Neural crest cell (in vitro differentiated cells): ENCODE measurements at places on chromosomes 12 and 14. TPM values are rescaled to one million over a fixed set of nuclear protein-coding genes. Genes with fewer than 3 reads are reported as not detected.

The TUNAR gene
- 4.4 and 4.7 TPM in 2 replicates for total RNA-seq

DNA sequence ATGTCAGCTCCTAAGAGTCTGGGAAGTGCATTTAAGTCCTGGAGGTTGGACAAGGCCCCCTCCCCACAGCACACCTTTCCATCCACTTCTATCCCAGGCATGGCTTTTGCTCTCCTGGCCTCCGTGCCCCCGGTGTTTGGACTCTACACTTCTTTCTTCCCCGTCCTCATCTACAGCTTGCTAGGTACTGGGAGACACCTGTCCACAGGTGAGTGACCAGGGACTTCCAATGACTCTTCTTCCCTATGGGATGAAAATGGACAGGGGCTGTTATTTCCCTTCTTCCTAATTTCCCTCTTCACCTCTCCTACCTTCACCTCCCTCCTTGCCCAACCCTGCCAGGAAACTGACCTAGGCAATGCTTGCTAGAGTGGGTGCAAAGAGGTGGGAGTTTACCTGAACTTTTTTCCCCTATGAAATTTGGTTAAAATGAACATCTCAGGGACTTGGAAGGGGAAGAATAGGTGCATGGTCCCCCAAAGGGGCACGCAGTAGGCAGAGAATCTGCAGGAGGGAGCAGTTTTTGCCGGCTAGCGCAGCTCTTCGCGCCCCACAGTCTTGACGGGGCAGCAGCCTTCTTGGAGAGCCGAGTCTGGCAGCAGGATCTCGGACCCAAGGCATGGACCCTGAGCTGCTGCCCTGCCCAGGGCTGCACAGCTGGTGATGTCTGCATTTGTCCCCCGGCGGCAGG is 9.2 kb downstream of the ARHGEF25 start:
- no peak for DNase-seq

- DNase-seq, result peak; percentile 55
Measured at GRCh38 chr12:109944561-109945359, 44.7 kb downstream of the TCHP start.

GRCh38 chr12:19507823-19508222 is 68.5 kb downstream of the AEBP2 start:
- DNase-seq, result no peak

The RTL1 gene
- total RNA-seq, result 0.09 and 0.18 TPM in 2 replicates

The ETFBKMT gene
- 1.3 and 2.2 TPM in 2 replicates for total RNA-seq

The POTEG gene
- not detected in 2 replicates for total RNA-seq

DNA sequence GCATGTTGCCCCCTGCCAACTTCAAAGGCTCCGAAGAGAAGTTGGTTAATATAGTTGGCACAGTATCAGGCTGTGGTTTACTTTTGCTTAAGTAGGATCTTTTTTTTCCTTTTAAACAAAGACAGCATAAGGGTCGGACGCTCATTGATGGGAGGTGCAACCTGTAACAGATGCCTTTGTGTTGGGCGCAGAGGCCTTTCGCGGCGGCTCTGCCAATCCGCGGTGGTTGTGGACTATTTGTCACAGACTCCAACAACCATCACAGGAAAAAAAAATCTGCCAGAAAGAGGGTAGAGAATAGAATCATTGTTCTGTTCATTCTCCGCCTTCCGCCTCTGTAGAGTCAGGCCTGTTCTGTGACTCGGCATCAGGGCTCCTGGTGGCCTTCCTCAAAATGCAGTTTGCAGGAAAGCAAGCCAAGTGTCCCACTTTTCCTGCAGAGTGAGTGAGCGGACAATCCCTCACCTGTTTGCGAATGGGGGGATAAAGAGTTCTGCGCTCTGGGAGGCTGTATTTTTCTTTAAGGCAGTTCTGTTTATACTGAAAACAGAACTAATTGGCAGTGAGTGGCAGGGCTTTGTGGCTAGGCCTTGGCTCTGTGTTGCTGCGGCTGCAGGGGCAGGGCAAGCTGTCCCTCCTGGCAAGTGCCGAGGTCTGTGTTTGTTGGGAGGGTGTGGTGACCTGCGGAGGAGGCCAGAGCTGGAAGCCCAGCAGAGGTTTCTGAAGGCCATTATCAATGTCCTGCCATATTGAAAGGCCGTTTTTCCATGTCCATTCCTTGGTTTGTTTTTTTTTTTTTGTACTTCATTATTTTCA is 83.0 kb upstream of the PIWIL1 start:
- peak; percentile 5 for DNase-seq

DNA sequence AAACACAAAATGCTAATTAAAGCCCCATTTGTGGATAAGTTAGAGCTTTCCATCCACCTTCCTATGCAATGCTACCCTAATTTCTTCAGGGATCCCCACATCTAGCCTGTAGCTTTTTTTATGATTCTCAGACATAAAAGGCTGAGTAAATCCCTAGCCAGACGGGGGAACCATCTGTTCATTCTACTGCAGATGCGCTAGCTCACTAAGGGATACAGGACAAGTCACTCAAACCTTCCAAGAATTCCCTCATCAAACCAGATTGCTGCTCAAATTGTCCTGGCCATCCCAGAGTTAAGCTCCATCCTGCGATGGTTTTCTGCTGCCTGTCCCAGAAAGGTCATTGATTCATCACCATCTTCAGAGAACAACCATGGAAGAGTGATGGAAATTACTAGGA is 56.7 kb downstream of the MYRFL start:
- no peak for DNase-seq

The ZFC3H1 gene
- total RNA-seq, result 40.5 and 42.3 TPM in 2 replicates

DNA sequence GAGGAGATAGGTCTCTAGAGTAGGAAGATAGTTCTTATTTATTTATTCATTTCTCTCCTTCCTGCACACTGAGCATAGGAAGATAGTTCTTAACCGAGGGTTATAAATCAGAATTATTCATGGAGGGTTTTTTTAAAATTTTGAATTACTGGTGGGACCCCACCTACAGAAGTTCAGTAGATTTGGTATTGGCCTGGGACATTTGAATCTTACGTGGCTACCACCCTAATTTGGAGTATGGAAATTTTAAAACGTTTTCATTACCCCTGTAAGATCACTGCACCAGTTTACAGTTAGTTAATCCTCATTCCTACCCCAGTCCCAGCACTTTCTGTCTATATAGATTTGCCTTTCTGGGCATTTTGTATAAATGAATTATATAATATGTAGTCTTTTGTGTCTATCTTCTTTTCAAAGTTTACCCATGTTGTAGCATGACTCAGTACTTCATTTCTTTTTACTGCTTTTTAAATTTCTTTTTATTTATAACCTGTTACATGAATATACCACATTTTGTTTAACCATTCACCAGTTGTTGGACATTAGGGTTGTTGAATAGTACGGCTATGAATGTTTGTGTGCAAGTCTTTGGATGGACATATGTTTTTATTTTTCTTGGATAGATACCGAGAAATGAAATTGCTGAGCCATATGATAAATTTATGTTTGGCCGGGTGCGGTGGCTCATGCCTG is 44.9 kb downstream of the YLPM1 start:
- DNase-seq, result no peak

The ZCCHC8 gene
- total RNA-seq, result 32.4 and 34.0 TPM in 2 replicates

GRCh38 chr14:53167602-53168328 is 14.6 kb upstream of the DDHD1 start:
- DNase-seq, result no peak

DNA sequence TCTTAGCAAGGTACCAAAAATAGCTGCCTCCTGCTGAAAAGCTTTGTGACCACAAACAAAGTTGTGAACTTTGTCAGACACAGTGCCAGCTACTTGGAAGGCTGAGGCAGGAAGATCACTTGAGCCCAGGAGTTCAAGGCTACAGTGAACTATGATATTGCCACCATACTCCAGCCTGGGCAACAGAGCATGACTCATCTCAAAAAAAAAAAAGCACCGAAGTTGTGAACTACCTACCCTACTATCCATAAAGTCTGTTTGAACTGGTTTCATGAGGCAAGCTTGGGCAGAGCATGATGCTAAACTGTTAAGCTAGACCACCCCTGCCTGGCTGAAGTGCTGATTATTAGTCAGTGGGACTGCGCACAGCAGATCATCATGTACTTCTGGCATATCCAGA is 75.5 kb downstream of the RAD52 start:
- no peak for DNase-seq

The RNASE8 gene
- not detected in 2 replicates for total RNA-seq

DNA sequence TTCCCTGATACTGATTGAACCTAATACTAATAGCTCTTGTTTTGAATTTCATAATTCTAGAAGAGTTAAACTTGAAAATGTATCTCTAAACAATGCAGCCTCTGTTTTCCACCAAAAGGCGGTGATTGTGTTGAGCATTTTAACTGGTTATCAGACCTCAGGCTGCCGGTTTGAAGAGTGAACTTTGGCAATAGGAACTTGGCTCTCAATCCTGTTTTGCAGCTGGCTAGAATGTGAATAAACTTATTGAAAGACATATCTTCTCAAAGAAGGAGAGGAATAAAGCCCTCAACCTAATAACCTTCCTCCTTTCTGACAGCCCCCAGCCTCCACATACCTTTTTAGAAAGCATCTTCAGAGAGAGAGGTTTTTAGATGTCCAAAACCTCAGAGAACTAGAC is 105.4 kb downstream of the SRGAP1 start:
- DNase-seq, result no peak

- no peak for DNase-seq
Measured at GRCh38 chr12:77609016-77609415, 221.7 kb upstream of the NAV3 start.

DNA sequence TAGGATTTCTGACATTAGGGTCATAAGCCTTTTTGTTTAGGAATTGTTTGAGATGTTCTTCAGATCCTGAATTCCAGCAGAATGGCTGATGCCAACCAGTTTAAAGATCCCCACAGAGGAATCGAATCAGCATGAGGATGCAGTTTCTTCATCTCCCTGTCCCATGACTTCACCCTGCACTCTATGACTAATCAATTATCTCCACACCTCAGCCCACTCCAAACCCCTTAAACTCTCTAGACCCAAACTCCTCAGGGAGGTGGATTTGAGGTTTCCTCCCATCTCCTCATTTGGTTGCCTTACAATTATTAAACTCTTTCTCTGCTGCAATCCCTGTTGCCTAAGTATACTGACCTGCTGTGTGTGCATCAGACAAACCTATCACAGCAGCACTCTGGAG is 86.5 kb upstream of the CRY1 start:
- no peak for DNase-seq

- no peak for DNase-seq
Measured at GRCh38 chr12:34126239-34126641, 103.9 kb downstream of the ALG10 start.

The AMN1 gene
- 8.2 and 8.3 TPM in 2 replicates for total RNA-seq

The WSCD2 gene
- 0.73 and 1.4 TPM in 2 replicates for total RNA-seq

- peak; percentile 75 for DNase-seq
Measured at GRCh38 chr12:105235732-105236476, at the start of gene APPL2. TSS of gene APPL2 (minus strand) at chr12:105236174. CDS start at chr12:105236012, 162 bp downstream.

- DNase-seq, result no peak
Measured at GRCh38 chr12:125544960-125545359, 479.7 kb downstream of the AACS start.

The TEAD4 gene
- 28.6 and 30.9 TPM in 2 replicates for total RNA-seq

The OR4Q2 gene
- not detected in 2 replicates for total RNA-seq

DNA sequence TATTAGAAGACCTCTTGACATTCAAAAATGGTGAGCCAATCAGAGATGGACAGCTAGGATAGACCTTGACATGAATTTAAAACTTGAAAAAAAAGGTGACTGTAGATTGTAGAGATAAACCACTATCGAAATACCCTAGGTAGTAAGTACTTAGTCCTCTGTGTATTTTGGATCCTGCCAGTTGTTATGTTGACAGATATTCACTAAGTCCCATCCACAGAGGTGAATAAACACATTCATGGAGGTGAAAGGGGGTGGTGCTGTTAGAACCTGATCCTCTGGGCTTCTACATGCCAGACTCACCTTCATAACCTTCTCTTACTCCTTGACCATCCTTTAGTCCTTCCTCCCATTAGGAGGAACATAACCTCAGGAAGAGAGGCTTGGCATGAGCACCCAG is 72.3 kb downstream of the OTX2 start:
- no peak for DNase-seq

GRCh38 chr14:95291859-95292542 is 27.7 kb downstream of the CLMN start:
- no peak for DNase-seq

- DNase-seq, result no peak
Measured at GRCh38 chr14:72075649-72076334, 143.6 kb downstream of the RGS6 start.
